ENCODE measurements at places on chromosomes 6 and 20. TPM values are rescaled to one million over a fixed set of nuclear protein-coding genes. Genes with fewer than 3 reads are reported as not detected.

PPP1R3G gene
- total RNA-seq = 4.2 TPM

CRISP3 gene
- 0.19 TPM for total RNA-seq

- DNase-seq = no peak
Observed at GRCh38 chr20:30281584-30282197, 975.8 kb upstream of the DEFB115 start.

DNA sequence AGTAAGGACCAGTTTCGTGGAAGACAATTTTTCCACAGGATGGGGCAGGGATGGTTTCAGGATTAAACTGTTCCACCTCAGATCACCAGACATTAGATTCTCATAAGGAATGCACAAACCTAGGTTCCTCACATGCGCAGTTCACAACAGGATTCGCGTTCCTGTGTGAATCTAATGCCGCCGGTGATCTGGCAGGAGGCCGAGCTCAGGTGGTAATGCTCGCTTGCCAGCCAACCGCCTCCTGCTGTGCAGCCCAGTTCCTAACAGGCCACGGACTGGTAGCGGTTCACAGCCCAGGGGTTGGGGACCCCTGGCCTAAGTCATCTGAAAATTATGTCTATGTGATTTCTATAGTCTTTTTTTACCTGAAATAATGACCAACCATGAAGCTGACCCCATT lies 217.5 kb downstream of the TMEM200A start:
- no peak for DNase-seq

DDR1 gene
- 25.2 TPM for total RNA-seq

DNA sequence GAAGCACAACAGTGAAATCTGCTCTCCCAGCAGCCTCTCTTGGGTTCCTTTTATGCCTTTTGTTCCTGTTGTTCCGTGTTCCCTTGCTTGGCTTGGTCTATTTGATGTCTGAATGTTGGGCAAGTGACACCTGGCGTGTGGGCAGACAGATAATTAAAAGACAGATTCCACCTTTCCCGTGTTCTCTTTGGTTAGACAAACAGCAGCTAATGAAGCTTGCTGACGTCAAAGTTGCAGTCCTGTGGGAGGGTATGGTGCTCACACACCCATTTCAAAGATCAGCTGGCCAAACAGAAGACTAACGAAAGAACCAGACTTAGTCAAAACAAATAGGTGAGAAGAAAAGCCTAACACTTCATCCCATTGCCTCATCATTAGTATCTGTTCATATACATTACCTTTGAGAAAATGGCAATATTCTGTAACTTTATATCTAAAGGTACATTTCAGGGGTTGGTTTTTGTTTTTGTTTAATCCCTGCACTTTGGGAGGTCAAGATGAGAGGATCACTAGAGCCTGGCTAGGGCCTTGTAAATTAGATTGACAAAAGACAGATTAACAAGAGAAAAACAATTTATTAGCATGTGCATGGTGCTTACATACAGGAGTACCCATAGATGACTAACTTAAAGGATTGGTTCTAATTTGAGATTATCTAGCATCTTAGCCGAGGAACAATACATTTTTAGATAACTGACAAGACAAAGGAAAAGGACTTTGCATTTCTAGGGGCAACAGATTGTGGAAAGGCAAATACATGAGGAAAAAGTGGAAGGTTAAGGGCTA lies 48.9 kb upstream of the TNFRSF21 start:
- no peak for DNase-seq

DNA sequence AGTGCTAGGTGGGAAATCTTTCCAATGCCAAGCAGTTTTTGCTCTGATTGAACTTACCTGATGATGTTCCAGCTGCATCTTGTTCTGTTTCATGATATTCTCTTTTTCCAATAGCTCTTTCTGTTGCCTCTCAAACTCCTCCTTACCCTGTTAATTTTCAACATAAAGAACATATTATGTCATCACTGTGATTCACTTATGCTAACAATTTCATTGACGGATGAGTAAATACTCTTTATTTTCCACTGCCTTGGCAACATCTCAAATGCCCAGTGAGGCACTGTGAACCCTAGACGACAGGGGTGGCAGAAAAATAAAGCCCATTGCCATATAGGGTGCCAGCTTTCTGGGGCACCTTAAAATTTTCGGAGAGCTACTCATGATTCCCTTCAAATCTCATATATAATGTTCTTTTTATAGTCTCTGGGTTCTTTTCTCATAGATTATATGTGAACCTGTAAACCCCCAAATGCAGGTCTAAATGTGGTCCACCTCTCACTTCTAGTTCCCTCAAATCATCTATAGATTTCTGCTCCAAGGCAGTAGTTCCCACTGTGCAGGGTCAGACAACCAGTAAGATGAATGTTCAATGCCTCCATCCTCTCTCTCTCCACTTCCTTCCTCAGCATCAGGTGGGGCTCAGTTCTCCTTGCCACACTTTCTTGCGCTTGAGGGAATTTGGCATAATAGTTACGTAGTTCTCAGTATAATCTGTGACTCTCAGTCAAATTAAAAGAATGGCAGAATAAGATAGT lies 44.1 kb downstream of the NEDD9 start:
- no peak for DNase-seq

GRM4 gene
- total RNA-seq = not detected

DNA sequence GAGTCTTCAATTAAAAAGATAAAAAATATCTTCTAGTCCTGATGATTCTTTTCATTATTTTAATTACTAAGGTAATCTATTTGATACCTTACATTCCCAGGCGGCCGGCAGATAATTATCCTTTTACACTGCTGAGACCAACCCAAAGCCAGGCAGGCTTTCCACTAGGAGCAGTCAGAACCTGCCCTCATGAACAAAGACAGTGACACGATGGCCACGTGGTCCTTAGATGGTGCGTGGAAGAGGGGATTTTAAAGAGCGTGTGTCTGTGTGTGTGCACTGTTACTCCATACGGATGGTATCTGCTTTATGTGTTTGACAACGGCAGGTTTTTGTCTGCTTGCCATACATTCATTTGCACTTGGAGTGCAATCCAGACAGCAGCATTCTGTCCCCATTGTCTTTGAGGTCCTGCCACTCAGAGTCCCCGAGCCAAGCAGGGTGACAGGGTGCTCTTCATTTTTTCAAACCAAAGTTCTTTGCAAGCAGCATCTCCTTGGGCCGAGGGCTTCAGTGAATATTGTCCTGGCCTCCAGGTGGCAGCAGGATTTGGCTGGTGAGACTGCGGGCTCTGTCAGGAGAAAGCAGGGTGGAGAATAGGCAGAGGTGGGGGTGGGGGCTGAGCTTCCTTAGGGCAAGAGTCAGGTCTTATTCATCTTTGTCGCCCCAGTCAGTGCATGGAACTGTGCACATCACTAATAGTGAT lies 260.5 kb downstream of the NRN1 start:
- DNase-seq = no peak

DNA sequence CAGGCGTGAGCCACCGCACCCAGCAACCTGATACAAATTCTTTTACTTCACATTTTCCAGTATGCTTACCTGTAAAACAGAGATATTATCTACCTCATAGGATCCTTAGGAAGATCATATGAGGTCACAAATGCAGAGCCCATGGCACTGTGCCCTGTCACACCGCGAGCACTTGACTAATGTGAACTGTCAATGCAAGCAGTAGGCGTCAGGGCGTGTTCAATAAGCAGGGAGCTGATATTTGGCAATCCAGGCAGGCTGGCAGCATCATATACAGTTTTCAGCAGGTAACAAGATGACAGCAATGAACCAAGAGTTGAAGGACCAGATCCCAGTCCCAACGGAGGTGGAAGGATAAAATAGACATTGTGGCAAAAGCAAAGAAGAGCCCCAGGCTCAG lies 14.6 kb upstream of the ARID1B start:
- DNase-seq = no peak

All from posterior vena cava (tissue), 2 donors.